ENCODE measurements at places on chromosomes 2 and 18.

- no peak for DNase-seq
Measured at GRCh38 chr2:151534001-151534400, 124.3 kb downstream of the RIF1 start.

DNA sequence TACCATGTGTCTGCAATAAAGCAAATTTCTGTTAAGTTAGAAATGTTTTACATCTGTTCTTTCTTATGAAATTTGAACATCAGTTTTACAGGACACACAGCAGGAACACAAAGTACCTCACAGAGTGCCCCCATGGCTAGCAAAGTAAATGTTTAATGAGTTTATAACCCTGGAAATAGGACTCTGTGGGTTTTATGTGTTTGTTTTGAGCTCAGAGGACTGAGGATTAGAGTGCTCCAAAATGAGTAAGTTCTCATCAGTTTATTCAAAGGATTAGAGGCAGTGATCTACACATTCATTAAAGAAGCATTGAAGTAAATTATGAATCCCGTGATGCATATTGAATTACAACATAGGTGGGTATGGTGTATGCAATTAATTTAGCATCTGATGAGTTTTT, 281.8 kb downstream of the GULP1 start:
- no peak for DNase-seq

DNA sequence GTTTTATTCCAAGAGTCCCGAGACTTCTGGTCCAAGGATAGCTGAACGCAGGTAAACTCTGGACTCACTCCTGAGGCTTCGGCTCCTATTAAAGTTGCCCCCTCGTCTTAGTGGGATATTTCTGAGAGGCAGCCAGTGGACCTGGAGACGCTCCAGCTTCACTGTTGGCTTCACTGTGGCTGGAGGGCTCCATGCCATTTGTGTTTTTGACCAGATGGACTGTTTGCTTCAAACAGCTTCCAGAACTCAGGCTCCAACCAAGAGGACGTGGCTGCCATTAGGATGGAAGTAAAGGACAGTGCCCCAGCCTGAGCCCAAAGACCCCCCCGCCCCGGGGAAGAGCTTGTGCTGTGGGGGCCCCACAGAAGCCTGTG, 94.4 kb upstream of the LDAH start:
- no peak for DNase-seq

GRCh38 chr2:139033300-139033699, 253.1 kb upstream of the NXPH2 start:
- DNase-seq: no peak

DNA sequence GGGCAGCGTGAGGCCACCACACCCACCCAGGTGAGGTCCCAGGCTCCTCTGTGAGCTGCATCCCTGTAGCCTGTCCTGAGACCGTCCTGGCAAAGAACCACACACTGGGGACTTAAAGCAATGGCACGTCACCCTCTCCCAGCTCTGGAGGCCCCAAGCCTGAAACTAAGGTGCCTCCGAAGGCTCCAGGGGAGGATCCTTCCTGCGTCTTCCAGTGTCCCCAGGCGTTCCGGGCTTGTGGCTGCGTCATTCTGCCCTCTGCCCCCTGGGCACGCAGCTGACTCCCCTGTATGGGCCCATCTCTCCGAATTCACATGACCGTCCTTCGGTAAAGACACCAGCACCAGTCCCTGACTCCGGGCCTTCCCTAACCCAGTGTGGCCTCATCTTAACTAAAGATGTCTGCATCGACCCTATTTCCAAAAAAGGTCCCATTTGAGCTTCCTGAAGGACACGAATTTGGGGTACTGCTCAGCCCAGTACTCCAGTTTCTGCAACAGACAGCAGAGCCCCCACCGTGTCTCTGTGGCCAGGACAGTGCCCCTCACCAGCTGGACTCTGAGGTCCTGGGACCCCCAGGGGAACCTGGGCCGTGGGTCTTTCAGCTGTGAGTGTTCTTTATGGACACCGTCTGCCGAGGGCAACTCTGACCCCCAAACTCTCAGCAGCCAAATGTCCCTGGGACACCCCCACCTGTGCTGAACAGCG, 75.2 kb upstream of the CTDP1 start:
- DNase-seq: no peak

Data from amniotic stem cell (primary cell).